ENCODE measurements at places on chromosomes 1 and 21.

- DNase-seq, result no peak
Measured at GRCh38 chr1:156401681-156402081, 32.7 kb downstream of the RHBG start.

- no peak for DNase-seq
Measured at GRCh38 chr1:101291562-101292380, 55.0 kb downstream of the S1PR1 start.

DNA sequence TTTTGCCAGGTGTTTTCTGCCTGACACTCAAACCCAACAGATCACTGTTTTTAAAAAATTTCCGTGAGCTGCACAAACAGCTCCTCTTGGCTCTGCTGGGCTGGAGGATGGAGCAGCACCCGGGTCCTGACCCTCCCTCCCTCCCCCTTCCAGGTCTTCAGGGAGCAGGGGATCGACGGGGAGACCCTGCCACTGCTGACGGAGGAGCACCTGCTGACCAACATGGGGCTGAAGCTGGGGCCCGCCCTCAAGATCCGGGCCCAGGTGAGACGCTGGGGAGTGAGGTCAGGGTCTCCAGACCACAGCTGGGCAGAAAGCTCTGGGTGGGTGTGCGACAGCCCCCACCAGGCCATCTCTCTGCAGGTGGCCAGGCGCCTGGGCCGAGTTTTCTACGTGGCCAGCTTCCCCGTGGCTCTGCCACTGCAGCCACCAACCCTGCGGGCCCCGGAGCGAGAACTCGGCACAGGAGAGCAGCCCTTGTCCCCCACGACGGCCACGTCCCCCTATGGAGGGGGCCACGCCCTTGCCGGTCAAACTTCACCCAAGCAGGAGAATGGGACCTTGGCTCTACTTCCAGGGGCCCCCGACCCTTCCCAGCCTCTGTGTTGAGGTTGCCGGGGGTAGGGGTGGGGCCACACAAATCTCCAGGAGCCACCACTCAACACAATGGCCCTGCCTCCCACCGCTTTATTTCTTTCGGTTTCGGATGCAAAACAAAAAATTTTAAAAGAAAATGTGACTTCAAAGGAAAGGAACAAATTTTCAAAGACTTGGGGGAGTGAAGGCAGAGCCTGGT lies 15.3 kb downstream of the NOC2L start:
- no peak for DNase-seq

DNA sequence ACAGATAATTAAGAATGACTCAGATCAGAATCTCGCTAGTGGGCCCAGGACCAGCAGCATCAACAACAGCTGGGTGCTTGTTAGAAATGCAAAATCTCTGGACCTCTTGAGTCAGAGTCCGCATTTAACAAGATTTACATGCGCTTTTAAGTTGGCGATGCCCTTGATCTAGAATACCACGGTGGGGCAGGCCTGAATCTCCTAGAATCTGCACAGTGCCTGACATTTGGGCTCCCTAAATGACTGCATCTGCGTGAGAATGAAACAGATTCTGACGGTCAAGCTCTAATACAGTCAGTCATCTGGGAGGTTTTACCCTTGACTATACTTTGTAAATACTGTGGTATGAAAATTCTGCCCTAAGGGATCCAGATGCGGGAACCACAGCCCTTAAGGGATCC lies 17.2 kb upstream of the RAB29 start:
- no peak for DNase-seq

DNA sequence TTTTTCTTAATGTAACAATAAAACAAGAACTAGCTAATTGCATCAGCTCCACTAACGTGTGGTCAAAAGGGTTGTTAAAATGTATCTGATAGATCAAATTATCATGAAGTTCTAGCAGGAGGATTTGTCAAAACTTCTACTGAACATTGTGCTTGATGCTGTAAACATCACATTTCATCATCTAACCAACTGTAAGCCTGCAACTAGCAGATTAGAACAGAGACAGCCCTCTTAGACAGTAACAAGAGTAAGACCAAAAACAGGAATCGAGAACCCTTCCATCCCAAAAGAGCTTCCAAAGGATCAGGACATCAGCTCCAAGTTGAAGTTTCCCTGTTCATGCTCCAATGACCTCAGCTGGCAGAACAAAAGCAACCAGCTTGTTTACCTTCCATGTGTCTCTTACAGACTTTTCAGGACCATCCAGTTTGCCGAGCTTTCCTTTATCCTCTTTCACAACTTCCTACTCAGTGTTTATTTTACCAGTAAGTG lies 44.6 kb downstream of the NIBAN1 start:
- DNase-seq, result no peak

DNA sequence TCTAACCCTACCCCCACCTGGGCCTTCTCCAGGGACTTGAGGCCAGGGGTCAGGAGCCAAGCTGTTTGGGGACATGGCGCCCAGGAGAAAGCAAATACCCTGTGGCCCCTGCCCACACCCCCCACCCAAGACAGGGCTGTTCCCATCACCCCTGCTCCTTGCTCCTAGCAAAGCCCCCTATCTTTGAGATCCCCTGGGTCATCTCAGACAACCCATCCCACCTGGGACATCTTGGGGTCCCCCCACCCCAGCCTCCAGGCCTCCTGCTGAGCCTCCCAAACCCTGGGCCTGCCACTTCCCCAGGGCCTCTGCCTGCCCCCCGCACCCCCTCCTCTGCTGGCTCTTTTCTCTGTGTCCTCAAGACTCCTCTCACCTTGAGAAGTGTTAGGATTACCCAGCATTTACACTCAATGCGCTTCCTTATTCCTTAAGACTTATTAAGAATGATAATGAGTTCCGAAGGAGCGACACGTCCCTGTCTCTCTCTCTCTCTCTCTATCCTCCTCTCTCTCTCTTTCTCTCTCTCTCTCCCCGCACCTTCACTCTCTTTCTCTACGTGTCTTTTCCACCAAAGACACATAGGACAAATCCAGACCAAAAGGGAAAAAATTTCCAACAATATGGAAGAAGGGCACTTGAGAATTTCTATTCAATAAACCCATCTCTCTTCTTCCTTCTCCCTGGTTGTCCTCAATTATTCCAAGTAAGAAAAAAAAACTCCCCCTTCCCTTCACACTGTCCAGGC lies 7.2 kb downstream of the CASZ1 start:
- no peak for DNase-seq

GRCh38 chr1:201153474-201154388 lies 543 bp downstream of the TMEM9 start:
- DNase-seq, result no peak

GRCh38 chr1:207462535-207462934 lies 8.4 kb downstream of the CR2 start:
- no peak for DNase-seq

- no peak for DNase-seq
Measured at GRCh38 chr1:206713070-206713469, 28.4 kb downstream of the MAPKAPK2 start.

- no peak for DNase-seq
Measured at GRCh38 chr1:243230914-243231313, 24.2 kb downstream of the CEP170 start.

DNA sequence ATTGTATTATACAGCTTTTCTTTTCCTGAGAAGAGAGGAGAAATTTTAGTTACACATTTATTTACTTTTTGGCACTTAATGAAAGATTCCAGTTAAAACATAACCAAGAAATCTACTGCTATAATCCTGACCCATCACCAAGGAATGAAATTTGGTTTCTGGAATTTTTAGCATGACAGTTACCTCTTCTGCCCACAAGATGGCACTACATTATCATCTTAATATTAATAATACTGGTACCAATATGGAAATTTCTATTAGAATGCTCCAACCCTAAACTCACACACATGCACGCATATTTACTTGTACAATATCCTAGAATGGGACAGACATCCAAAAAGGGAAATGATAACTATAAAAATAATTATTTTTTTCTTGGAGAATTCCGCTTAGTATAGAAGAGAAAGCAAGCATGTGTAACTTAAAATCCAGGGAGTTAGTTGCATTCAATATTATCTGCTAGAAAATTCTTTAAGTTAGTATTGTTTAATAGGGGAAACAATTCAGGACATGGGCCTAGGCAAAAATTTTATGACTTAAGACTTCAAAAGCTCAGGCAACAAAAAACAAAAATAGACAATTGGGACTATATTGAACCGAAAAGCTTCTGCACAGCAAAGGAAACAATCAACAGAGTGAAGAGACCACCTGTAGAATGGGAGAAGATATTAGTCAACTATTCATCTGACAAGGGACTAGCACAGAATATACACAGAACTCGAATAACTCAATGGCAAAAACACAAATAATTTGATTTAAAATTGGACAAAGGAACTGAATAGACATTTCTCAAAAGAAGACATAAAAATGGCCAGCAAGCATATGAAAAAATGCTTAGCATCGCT lies 37.4 kb downstream of the MAP3K21 start:
- no peak for DNase-seq

GRCh38 chr1:28002600-28002999 lies 42.8 kb downstream of the XKR8 start:
- DNase-seq, result no peak

GRCh38 chr1:174967845-174968705 lies 31.7 kb upstream of the CACYBP start:
- DNase-seq, result no peak

All from stimulated activated CD4-positive, alpha-beta T cell treated with anti-CD3 and anti-CD28 coated beads, Interleukin-15, amount 100 ng/mL, for 48 hours (primary cell).